ENCODE measurements at places on chromosomes 1 and 21.

DNA sequence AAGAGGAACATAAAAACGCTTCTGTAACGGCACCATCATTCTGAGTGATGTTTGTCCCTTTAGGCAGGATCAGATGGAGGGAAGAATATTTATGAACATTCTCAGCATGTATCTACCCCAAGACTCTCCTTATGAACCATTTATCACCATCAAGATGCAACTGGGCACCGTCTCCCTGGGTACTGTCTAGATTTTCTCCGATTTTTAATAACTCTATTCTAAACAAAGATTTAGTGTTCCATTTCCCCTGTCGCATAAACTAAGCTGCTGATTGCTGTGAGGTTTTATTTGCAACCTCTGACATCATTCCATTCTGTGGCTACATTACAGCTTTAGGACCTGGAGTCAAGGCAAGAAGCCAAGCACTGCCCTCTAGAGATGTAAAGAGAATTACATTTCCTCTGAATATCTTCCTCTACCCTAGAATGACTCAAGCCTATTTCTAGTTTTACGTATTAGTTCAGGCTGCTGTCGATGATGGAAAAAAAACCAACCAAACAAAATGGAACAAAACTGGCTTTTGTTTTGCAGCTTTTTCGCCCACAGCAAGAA is 130.1 kb upstream of the MAP1LC3C start:
- DNase-seq = no peak

- no peak for DNase-seq
Observed at GRCh38 chr1:236535662-236536161, 11.9 kb downstream of the LGALS8 start.

DNA sequence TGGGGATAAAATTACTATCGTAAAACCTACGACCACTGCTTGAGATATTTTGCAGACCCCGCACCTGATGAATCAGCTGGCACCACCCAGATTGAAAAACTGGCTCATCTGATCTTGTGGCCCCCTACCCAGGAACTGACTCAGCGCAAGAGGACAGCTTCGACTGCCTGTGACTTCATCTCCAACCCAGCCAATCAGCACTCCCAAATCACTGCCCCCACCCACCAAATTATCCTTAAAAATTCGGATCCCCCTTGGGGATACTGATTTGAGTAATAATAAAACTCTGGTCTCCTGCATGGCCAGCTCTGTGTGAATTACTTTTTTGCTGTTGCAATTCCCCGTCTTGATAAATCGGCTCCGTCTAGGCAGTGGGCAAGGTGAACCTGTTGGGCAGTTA is 81.4 kb downstream of the EDEM3 start:
- no peak for DNase-seq

GRCh38 chr1:25523542-25523941 is 19.9 kb upstream of the LDLRAP1 start:
- DNase-seq = no peak

GRCh38 chr1:7652515-7653098 is 118.5 kb upstream of the VAMP3 start:
- no peak for DNase-seq

GRCh38 chr1:109668123-109668775 is 392 bp downstream of the GSTM2 start:
- DNase-seq = no peak

DNA sequence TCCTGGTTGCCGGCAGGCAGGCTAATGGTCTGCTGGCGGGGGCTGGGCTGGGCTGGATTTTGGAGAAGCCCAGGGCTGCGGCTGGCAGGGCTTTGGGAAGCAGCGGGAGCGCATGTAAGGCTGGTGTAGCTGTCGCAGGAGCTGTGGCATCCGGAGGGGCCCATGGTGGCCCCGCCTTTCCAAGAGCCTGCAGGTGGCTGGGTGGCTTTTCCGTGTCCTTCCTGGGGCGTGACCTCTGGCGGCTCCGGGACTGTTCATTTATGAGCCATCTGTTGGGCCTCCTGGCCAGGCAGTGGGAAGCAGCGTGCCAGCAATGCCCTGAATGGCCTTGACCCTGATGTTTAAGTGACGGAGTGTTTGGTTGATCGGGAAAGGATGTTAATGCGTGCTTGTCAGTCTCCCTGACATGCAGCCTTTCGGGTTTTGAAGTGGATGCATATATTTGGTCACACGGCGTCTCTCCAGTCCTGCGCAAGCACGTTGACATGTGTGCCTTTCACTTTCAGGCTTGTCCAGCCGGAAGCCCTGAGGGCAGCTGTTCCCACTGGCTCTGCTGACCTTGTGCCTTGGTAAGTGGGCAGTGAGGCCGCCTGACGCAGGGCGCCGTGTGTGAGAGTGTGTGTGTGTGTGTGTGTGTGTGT is 38.5 kb downstream of the AGPAT3 start:
- DNase-seq = no peak

Data from GF-D8 (cell line).